Activated CD4-positive, alpha-beta T cell treated with anti-CD3 and anti-CD28 coated beads for 1 hour (primary cell): ENCODE measurements at places on chromosomes 5 and 9.

- no peak for DNase-seq
Observed at GRCh38 chr9:85508616-85509015, 233.1 kb downstream of the AGTPBP1 start.

DNA sequence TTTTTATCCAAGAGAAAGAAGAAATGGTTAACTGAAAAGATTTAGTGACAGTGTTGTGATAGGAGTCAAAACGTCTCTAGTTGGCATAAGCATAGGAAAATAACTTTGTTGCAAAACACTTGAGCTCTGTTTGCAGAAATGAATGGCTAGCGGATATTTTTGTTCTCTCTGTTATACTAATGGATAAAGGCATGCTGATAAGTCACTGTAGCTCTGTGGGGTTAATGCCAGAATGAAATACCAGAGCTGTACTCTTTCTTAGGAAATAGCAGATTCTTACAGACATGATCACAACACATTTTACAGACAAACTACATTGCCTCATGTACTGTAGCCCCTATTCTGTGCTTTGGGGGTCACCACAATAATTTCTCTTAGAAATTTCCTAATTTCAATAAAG is 202.8 kb downstream of the DMRTA1 start:
- DNase-seq: no peak

- no peak for DNase-seq
Observed at GRCh38 chr9:13597427-13597826, 317.9 kb upstream of the MPDZ start.

DNA sequence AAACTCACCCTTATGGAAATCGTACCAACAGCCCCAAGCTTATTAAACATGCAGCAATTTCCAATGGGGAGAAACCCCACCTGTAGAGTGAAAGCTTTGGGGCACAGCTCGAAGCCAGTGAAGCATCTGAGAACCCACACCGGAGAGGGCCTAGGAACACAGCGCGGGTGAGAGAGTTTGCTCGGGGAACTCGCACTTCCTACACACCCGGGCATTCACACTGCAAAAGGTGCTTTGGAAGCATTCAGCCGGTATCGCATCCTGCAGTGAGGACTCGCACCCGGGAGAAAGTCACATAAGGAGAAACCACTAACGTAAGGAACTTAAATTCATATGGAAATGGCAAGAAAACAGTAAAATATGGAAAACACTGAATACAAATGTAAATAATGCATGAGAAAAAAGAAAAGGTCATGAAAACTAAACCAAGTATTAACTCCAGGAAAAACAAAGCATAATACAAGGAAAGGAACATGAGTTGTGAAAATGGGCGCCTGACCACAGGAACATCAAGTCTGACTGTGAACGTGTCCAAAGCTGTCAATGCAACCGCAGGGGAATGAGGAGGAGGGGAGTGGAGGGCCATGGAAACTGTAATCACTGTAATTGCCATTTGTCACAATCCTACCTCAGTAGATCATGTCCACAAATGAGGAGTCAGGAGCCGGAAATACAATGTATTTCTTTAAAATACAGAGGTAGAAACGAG is 28.7 kb downstream of the CAMSAP1 start:
- no peak for DNase-seq

DNA sequence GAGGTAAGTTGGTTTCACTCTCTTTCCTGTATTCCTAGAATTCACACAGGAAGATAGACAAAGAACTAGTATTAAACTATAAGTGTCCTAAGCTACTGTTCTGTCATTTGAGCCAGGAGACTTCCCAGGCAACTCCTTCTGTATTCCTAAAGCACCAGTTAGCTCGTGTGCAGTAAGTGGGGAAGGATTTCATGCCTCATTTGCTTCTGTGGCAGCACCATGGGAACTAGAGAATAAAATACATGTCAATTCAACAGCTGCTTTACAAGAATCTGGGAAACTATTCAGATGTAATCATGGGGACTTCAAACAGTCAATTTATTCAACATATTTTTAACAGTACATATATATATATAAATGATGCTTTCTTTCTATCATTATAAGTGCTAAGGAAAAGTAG is 762.3 kb downstream of the PRELID2 start:
- DNase-seq: no peak

GRCh38 chr9:16223074-16223871 is 647.2 kb downstream of the BNC2 start:
- DNase-seq: no peak

DNA sequence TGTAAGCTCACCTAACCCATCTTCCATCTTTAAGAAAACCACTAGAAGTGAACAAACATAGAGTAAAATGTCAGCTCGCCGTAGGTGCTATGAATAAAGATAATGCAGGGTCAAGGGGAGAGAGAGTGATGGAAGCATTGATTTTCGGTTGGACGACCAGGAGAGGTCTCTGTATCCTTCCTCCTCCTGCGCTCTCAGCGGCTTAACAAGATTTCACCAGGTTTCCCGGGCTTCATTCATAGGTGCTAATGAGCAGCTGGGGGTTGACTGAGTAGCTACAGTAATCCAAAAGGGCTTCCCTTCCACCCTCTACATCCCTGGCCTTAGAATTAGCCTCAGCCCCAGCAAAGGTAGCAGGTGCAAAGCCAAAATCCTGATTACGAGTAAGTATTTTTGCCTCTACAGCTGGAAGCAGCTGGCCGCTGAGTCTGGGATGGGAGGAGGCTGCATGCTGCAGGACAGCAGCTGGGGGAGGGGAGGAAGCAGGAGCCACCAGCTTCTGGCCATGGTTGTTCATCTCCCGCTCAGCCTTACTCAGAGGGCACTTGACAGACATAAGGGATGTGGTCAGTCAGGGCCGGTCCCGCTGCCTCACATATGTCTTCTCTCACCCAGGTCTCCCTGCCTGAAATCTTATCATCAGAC is 112.0 kb upstream of the IL12B start:
- no peak for DNase-seq

- DNase-seq: no peak
Observed at GRCh38 chr9:138014563-138014945, 137.0 kb downstream of the CACNA1B start.

GRCh38 chr5:9479990-9480389 is 65.9 kb downstream of the SEMA5A start:
- no peak for DNase-seq

GRCh38 chr9:135639196-135639595 is at the start of gene GLT6D1:
Gene GLT6D1, minus strand, starts transcription at chr9:135639540. Its CDS starts 353 bp downstream, at chr9:135639187.
- DNase-seq: no peak

DNA sequence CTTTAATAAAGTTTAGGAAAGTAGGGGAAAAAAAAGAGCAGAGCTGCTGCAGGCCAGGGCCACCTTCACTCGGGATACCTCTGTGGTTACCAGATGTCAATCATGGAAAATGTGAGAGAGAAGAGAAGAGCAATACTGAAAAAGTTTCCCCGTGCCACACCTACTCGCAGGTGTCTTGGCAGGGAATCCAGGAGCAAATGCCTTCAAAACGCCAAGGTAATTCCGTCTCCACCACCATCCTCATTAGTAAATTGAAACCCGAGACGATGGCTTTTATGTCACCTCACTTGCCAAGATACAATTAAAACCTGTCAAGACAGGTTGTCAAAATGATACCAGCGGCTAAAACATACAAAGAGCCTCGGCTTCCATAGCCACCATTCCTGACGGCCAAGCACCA is 49.7 kb downstream of the FAM81B start:
- DNase-seq: no peak

DNA sequence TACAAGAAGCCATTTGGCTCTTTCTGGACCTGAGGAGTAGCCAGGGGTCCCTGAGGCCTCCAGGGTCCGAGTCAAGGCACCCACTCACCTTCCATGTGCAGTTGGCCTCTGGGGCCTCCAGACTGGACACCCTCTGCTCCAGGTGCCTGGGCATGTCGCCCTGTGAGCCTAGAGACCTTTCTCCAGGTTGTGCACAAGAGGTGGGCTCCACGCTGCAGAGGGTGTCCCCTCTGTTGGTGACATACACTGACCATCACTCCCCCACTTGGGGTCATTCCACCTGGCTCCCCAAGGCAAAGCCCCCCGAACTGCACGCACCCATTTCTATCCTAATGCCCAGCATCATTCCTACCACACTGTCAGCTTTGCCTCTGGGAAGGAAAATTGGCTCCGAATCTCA is 48.8 kb downstream of the RASGEF1C start:
- no peak for DNase-seq

DNA sequence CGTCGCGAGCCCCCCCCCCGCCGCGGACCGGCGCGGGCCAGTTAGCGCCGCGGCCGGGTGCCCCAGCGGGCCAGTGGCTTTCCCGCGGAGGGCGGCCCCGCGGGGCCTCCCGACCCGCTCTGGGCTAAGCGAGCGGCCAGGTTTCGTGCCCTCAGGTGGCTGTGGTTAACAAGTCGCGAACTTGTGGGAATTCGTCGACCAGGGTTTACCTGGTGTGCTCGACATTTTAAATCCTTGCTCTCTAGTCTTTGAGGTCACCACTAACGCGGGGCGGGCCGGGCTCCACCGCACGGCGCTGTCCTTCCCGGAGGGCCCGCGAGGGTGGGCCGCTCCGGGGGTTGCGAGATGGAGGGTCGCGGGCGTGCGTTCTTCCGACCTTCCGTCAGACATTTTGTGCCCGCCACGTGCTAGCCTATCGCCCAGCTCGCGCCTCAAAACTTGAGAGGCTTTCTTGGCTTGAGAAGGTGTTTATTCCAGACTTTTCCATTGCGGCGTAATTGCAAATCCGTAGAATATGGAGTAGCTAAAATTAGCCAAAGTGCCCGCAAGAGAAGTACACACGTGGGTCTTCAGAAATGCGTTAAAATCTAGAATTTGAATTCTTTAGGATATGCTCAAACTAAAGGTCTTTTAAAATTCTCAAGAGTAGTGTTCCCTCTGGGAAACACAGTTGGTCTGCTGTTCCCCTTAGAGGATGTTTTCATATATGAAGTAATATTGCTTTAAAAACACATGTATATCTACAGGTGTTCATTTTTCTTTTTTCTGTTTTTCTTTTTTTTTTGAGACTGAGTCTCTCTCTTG is 2.1 kb downstream of the ANP32B start:
- peak; percentile 25 for DNase-seq

DNA sequence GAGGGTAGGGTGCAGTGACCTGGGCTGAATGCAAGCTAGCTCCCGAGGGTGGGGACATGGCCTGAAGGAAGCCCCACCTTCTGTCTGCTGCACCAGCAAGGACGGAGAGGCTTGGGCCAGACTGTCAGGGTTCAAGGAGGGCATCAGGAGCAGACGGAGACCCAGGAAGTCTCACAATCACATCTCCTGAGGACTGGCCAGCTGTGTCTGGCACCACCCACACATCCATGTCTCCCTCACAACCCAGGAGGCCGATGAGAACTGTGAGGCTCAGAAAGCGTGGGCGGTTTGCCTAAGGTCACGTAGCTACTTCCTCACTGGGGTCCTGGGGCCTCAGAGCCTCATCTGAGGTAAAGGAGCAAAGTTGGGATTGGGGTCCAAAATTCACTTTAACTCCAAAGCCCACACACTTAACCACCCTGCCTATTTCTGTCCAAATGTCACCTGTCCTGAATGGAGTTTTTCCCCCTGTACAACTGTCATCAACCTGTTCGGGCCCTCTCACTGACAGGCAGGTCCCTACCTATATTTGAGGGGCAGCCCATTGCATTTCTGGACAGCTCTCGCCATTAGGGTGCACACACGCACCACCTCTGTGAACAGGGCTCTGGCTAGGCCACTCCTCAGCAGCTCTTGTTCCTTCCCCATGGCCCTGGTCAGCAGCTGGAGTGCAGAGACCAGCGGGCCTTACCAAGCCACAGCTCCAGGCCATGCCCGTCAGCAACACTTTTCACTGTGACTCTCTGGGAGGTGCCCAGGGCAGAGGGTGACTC is 3.4 kb downstream of the IL13 start:
- DNase-seq: no peak

DNA sequence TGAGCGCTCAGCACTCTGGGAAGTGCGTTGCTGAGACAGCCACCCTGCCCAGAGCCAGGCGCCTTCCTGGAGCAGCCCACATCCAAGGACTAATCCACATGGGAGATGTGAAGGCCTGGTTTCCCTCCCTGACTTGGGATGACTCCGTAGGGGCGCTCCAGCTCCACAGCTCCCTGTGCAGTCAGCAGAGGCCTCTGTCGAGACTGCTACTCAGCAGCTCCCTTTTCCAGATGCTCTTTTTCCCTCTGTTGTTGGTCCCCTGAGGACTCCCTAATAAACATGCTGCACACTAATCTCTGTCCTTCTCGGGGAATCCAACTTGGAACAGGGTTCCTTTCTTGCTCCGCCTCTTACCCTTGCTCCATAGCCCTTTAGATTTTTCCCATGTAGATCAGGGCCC is 237.3 kb downstream of the ZSWIM6 start:
- no peak for DNase-seq

DNA sequence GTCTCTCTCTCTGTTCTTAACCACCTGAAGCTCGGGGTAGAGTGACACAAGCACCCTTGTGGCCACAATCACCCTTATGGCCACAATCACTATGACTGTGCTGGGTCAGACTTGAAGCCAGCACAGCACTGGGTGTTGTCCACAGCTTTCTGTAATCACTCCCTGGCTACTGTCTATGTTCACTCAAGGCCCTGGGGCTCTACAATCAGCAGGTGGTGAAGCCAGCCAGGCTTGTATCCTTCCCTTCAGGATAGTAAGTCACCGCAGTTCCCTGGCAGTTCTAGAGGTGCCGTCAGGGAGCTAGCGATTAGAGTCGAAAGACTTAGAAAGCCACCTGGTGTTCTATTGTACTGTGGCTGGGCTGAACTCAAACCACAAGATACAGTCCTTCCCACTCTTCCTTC is 44.2 kb downstream of the GDA start:
- DNase-seq: no peak

DNA sequence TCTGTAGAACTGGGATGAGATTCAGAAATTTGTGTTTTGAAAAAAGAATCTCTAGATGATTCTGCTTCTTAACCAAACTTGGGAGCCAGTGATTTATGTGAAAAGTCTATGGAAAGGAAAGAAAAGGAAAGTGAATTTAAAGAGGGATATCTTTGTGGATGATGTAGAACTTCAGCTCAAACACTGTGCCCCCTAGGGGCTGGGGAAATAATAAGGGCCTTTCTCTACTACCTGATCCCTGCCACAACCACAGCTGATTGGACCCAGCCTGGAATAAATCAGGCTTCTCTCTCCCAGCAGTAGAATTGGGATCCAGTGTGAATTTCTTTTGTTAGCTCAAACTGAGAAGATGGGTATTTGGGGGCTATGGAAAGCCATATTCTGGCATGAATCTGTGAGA is 155.0 kb downstream of the PRELID2 start:
- no peak for DNase-seq

GRCh38 chr5:15959370-15960164 is 220.0 kb downstream of the MARCHF11 start:
- DNase-seq: no peak

GRCh38 chr5:107284822-107285525 is 385.8 kb downstream of the EFNA5 start:
- no peak for DNase-seq

- DNase-seq: no peak
Observed at GRCh38 chr5:97182571-97183099, 412 bp downstream of the RIOK2 start.

- DNase-seq: no peak
Observed at GRCh38 chr9:6893350-6894131, 135.8 kb downstream of the KDM4C start.

GRCh38 chr9:102445181-102445747 is 549.9 kb upstream of the CYLC2 start:
- DNase-seq: no peak

GRCh38 chr5:133861161-133861737 is 107.2 kb downstream of the C5orf15 start:
- DNase-seq: no peak

GRCh38 chr5:11182441-11183080 is 421.5 kb upstream of the DAP start:
- no peak for DNase-seq

GRCh38 chr5:156155598-156155997 is 171.4 kb upstream of the SGCD start:
- DNase-seq: no peak
